ENCODE measurements at places on chromosomes 1 and 21.

DNA sequence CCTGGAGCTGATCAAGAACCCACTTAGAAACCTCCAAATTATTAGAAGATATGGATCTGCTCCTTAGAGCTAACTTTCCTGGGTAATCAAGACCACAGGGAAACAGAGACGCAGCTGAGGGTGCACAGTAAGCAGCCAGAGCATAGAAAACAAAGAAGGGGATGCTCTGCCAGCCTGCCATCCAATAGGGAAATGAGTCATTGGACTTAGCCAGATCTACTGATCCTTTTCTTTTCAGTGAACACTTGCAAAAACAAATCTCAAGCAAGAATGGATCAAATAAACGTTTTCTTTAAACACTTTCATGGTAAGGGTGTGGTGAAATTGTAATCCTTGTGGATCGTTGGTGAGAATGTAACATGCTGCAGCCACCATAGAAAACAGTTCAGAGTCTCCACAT is 474.0 kb downstream of the LTN1 start:
- DNase-seq = no peak

DNA sequence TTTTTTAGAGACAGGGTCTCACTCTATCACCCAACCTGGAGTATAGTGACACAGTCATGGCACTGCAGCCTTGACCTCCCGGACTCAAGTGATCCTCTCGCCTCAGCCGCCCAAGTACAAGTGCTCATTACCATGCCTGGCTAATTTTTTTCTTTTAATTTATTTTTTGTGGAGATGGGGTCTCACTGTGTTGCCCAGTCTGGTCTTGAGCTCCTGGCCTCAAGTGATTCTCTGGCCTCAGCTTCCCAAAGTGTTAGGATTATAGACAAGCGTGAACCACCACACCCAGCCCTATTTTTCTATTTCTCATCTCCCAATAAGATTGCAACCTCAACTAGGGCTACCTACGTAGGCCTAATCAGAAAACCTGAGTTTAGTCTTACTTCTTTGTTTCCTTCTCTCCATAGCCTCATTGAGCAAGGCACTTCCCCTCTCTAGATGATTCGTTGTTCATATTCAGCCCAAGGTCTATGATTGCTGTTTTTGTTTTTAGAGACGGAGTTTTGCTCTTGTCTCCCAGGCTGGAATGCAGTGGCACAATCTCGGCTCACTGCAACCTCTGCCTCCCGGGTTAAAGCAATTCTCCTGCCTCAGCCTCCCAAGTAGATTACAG is 1.1 kb upstream of the KPNA6 start:
- no peak for DNase-seq

GRCh38 chr1:56958526-56958925 is 7.3 kb downstream of the C8B start:
- DNase-seq = no peak

- DNase-seq = no peak
Measured at GRCh38 chr1:224621813-224622682, 5.9 kb downstream of the CNIH3 start.

- DNase-seq = no peak
Measured at GRCh38 chr1:29878501-29878900, 642.2 kb downstream of the PTPRU start.

GRCh38 chr1:43688594-43689000 is 18.7 kb upstream of the ST3GAL3 start:
- no peak for DNase-seq

- DNase-seq = no peak
Measured at GRCh38 chr1:180260541-180260940, 30.5 kb downstream of the LHX4 start.

DNA sequence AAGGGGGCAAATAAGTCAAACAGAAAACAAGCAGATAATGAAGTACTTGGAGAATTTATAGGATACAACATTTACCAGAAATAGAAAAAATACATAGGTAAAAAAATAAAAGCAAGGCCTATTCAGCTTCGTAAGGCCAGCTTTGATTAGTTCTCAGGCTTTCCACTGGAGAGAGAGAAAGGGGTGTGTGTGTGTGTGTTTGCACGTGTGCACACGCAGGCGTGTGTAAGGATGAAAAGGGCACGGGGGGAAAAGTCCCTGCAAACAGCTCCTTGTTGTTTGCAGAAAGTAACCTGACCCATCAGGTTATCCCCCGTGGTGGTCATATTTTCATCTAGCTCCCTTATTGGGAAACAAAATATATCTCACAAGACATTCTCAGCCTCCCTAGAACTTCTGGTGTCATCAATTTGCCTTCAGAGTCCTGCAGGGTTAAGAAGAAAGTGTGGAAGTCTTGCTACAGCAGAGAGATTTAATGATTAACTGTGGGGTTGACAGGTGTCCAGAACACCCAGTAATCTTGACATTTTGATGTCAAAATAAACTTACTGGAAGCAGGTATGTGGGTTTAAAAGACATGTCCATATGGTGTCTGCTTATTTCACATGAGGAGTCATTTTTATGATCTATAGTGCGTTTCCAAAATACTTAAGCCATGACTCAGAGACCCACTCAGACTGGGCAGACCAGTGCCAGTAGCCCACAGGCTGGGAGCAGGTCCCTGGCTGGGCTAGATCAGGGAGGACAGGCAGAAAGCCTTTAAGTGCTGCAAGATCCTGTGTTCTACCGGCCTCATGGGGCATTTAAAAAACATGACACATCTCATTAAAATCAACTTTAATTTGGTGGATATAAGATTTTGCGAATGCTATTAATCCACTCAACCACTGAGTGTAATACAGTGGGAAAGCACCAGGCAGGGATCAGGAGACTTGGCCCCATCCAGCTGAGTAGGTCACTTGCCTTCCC is 487.6 kb upstream of the CAMK1G start:
- DNase-seq = no peak

- DNase-seq = no peak
Measured at GRCh38 chr1:167676205-167676915, 45.4 kb upstream of the MPZL1 start.

- DNase-seq = no peak
Measured at GRCh38 chr1:231139125-231139649, 22.7 kb upstream of the TRIM67 start.

DNA sequence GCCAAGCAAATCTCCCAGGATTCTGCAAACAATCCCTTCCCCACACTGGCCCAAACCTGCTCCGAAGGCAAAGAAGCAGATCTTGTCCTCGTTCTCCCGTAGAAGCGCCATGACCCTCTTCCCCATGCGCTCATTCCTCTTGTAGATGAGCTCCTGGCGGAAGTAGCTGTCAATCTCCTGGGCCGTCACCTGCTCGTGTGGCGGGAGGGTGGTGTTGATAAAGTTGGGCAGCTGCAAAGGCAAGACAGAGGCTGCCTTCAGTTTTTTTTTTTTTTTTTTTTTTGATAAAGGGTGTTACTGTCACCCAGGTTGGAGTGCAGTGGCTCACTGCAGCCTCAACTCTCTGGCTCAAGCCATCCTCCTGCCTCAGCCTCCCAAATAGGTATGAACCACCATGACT is 202.7 kb downstream of the TRABD2B start:
- no peak for DNase-seq

GRCh38 chr21:36183144-36183795 is 26.6 kb downstream of the DOP1B start:
- no peak for DNase-seq

GRCh38 chr1:23286401-23286800 is 57.7 kb downstream of the HNRNPR start:
- DNase-seq = no peak

DNA sequence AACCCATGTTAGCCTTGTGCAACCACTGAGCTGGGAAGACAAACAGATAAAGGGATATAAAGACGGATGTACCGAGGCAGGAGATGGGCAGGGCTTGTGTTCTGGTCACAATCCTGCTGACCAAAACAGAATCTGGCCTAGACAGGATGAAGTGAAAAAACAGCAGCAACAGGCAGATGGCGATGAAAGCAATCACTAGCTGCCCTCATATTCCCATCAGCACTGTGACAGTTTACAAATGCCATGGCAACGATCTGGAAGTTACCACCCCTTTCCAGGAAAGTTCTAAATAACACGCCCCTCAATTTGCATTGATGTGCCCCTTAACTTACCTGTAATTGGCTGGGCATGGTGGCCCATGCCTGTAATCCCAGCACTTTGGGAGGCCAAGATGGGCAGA is 40.6 kb upstream of the CD46 start:
- DNase-seq = no peak

DNA sequence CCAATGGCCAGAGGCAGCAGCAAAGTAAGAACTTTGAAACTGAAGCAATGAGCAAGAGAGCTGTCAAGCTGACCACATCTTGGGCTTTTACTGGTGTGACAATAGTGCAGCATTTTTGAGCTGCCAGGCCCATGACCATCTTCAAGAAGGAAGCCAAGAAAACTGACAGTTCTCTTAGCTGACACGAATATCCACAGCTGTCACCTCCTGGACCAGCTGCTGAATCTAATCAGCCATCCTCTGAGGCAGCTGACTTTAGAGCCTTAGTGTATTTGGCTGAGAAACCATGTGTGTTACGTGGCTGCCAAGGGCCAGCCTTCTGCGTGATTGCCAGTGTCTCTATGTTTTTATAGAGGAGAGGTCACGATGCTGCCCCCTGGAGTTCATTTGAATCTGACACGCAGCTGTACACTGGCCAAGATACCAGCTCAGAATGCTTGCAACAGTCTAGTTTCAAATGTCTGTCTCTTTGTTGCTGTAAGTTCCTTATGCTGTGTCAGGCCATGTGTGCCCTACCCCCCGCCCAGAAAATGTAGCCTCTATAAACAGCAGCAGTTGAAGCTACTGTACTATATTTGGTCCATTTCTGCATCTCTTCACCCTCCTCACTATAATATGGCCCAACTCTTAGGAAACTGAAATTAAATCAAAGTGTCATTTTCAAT is 39.7 kb downstream of the PALMD start:
- peak; percentile 2 for DNase-seq

DNA sequence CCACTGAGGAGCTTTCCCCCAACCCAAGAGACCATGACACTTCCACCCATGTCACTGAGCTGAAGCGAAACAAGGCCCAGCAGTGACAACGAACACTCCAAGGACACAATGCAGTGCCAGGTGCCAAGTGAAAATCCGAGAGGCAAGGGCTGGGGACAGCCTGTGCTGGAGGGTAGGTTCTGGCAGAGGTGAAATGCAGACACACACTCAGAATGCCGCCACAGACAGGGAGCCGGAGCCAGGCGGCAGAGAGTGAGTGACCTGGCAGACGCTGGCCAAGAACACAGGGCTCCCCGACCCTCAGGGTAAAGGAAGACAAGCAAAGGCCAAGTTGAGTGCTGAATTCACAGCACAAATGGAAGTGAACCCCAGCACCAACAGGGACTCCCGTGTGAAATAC is 78.9 kb downstream of the CD46 start:
- DNase-seq = no peak

DNA sequence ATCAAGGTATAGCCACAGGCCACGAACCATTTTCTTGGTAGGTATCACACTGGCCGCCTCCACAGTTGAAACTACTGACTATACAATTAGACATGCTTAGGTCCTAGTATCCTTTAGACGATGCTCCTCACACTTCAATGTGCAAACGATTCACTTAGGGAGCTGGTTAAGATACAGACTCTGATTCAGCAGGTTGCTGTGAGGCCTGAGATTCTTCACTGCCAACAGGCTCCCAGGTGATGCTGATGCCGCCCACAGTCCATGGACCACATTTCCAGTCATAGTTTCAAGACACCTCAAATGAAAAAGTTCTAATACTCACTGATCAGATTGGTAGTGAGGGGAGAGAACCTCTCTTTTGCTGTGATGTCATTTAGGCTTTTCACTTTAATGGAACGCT is 6.8 kb downstream of the ATP5PO start:
- no peak for DNase-seq

- no peak for DNase-seq
Measured at GRCh38 chr1:41135196-41135947, 106.7 kb downstream of the SCMH1 start.

DNA sequence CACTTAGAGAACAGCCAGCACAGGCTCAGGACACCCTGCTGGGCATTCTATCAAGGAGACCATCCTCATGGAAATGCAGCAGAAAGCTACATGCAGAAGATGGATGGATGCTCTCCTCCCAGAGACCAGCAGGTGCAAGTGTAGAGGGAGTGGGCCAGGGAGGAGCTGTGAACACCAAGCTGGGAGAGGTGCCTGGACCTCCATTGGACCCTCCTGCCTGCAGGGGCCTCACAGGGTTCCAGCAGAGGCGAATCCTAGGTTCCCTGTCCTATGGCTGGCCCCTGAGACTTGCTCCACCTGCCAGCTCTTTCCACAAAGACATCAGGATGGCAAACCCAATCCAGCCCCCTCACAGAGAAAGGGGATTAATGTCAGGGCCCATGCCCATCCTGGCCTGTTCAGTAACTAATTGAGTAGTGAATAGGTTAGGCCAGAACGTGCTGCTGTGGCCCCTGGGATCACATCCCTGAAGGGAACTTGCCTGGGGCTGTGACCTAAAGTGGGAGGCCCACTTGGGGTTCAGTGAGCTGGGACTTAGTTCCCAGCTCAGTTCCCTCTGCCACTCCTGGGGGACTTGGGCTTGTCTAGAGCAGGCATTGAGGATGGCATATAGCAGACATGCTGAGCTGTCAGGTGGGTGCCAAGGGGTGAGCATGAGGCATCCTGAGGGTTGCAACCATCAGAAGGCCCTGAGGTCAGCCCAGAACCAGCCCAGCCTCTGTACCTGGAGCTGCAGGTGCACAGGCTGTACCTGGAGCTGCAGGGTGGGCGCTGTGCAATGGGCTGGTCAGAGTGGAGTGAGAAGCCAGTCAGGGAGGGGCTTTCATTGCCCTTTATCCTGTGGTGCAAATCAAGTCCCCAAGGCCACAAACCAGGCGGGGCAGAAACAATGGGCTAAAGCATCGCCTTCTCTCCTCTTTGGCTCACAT is 22.9 kb upstream of the ZNF678 start:
- no peak for DNase-seq
